ENCODE measurements at places on chromosomes 1 and 21.
A peak's percentile ranks its signal among the peaks of the same experiment; 100 is the strongest.

GRCh38 chr1:78650114-78650660, 556 bp downstream of the IFI44 start:
- DNase-seq, result no peak

DNA sequence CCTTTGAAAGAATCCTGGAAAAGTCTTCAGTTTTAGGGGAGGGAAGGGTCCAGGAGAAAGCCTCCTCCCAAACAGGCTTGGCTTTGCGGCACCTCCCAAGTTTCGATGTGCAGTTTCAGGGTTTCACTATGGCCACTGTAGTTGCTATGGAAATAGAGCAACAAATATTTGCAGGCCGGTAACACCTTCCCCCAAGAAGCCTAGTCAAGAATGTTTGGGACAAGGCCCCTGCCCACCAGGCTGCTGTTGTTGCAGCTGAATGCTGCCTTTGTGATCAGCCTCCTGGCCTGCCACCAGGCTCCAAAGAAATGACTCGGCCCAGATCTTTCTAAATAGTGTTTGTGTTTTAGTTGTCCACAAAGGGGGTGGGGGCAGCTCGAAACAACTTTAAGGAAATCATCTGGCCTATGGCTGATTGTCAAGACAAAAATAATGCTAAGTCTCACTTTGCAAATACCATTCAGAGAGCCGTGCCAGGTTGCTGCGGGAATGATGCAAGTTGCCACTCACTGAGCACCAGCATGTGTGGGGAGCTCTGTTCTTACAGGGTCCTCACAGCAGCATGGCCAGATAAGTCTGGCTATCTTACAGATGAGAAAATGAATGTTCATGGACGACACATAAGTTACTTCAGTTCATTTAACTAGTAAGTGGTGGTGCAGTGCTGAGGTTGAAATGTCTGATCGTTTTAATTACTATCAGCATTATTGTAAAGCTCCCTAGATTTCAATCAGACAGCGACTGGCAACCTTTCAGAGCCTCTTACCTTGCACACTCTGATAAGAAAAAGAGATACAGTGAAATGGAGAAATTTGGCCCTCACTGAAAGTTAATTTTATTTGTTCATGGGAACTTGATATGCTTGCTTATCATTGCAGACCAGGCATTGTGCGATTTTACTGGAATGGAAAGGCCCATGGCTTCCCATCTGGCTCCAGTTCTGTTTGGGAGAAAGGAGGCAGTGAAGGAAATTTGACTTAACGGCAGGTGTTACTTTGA, 91.2 kb upstream of the JUN start:
- peak; percentile 60 for DNase-seq

- DNase-seq, result no peak
These were observed 3.4 kb downstream of the RUNX1 start for GRCh38 chr21:35045542-35046262.

DNA sequence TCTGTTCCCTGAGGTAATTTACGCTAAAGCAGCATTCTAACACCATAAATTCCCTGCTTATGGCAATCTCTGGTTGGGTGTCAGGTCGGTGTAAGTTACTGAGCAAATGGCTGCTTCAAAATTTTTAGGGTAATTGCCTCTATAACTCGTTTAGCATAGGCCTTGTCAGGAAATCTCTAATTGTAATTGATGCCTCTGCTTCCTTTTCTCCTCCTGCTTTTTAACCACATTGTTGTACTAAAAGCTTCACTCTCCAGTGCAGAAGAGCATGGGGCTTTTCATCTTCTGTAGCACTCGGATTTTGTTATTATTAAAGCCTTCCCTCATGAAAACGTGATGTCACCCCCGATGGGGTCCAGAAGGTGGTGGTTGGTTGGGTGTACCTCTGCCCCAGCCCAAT, 141.6 kb upstream of the NBPF11 start:
- DNase-seq, result no peak

DNA sequence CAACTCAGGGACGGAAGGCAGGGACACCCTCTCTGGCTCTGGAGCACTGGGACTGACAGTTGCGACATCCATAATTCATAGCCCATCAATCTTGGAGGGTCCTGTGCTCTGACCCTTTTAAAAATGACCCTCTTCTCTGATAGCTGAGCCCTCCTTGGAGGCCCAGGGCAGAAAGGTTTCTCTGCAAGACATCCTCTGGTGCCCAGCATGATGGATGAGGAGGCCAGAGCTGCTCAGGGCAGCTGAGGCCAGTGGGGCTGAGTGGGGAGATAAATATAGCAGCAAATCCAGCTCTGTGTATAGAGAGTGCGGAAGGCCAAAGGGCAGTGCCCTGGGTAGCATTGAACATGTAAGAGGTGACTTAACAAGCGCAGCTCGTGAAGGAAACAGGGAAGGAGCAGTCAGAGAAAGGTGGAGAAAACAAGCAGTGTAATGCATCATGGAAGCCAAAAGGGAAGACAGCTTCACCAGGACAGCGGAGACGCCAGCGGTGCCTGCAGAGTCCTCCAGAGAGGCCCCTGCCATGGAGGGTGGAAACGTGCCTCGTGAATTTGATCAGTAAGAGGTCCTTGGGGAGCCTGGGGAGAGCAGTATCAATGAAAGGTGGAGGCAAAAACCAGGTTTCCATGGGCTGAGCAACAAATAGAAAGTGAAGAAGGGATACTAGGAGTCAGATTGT, 50.4 kb upstream of the FMOD start:
- DNase-seq, result peak; percentile 24

GRCh38 chr1:204904228-204904810, 33.7 kb downstream of the NFASC start:
- DNase-seq, result no peak

- DNase-seq, result no peak
These were observed 47.5 kb downstream of the EVA1C start for GRCh38 chr21:32459972-32460371.

DNA sequence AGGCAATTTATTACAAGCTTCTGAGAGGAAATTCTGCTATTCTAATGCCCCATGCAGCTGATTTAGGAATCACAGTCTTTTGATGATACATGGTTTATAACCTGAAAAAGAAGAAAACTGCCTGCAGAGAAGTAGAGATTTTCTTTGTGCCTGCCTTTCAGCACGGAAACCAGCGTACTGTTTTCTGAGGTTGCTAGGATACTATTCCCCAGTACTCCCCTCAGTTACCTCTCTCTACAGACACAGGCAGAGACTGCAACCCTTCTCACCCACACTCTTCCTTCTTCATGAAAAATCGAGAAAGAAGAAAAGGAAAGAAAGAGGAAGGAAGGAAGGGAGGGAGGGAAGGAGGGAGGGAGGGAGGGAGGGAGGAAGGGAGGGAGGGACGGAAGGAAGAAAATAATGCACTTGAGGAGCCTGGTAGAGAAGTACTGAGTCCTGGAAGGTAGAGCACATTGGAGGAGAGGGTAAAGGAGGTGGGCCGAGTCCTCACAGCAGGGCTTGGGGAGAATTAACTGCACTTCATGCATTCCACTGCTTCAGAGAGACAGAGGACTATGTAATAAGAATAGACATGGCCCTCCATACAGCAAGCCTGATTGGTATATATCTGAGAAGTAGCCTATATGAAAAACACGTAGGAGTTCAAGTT, 21.9 kb downstream of the RGS2 start:
- DNase-seq, result no peak

DNA sequence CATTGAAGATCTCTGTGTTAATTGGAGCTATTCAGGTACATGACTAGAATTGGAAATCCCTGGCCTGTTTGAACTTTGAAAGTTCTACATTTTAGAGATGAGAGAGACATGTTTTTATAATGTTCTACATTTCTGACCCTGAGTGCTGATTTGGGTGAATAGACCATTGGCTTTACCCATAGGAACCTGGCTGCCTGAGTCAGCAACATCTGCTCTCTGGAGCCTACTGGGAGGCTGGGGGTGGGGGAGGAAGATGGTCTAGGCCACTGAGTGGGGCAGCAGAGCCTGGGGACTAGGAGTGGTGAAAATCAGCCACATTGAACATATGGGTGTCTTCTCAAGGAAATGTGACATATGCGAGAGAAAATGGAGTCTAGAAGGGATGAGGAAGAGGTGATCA, 1.4 kb upstream of the VANGL1 start:
- no peak for DNase-seq

- DNase-seq, result no peak
These were observed 124.5 kb upstream of the GALNT2 start for GRCh38 chr1:229942501-229942900.

- no peak for DNase-seq
These were observed 4.0 kb downstream of the ADARB1 start for GRCh38 chr21:45078371-45078770.

DNA sequence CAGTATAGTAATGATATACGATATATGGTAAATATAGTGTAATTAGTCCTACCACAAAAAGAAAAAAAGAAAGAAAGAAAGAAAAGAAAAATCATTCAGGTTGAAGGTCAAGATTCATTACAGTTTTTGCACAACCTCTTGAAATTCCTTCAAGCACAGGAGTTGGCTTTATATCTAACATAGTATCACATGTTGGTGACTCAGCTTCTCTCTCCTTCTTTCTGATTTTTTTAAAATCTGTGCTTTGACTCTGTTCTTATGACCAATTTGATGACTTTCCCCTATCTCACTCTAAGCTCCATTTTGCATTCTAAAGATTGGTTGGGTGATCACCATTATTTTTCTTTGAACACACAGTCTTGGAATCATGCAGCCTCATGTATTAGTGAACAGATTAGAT, 148.2 kb upstream of the COL11A1 start:
- DNase-seq, result peak; percentile 41

GRCh38 chr1:233216009-233216408, 79.5 kb downstream of the PCNX2 start:
- no peak for DNase-seq

GRCh38 chr1:17007121-17007520, 4.6 kb downstream of the ATP13A2 start:
- DNase-seq, result no peak

DNA sequence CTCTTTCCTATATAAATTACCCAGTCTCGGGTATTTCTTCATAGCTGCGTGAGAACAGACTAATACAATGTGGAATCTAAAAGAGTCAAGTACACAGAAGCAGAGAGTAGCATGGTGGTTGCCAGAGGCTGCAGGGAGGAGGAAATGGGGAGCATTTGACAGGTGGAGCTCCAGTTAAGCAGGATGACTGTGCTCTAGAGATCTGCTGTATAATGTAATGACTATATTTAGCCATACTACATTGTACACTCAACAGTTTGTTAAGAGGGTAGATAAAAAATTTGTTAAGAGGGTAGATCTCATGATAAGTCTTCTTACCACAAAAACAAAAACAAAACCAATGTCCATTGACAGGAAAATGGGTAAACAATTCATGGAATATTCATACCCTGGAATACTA, 82.1 kb downstream of the MT1HL1 start:
- no peak for DNase-seq

- DNase-seq, result no peak
These were observed 450.2 kb downstream of the KIF26B start for GRCh38 chr1:245604979-245605378.

DNA sequence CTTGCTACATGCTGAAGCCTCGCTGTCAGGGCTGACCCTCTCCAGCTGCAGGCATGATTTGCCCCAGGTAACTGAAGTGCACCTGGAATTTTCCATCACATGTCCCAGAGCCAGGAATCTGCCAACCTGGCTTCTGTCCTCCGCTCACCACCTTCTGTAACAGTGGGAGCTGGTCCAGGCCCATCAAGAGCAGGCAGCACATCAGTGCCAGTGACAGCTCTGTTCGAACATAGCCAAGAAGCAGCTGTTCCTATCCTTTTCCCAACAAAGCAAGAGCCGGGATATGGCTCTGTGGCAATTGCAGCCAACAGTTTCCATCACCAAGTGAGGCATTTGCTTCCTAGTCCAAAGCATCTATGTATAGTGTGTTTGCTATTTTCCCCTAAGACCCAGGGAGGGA, 42.2 kb upstream of the KANK4 start:
- DNase-seq, result no peak

- DNase-seq, result peak; percentile 16
These were observed 135.0 kb downstream of the ATP5PO start for GRCh38 chr21:33780631-33781030.

DNA sequence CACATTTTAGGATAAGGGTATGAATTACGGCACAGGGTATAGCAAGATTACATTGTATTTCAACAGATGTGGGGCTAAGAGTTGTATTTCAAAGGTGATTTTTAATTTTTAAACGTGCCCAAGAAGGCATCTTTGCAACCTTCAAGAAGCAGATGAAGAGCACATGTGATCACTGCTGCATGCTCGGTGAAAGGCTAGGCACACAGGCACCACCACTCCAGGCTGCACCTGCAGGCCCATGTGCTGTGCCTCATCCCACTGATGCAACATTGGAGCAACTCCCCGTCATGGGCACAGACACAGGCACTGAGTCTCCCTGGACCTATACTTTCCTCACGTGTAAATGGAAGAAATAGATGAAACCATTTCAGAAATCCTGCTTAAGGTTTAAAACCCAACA, 23.5 kb downstream of the UBE2G2 start:
- no peak for DNase-seq

DNA sequence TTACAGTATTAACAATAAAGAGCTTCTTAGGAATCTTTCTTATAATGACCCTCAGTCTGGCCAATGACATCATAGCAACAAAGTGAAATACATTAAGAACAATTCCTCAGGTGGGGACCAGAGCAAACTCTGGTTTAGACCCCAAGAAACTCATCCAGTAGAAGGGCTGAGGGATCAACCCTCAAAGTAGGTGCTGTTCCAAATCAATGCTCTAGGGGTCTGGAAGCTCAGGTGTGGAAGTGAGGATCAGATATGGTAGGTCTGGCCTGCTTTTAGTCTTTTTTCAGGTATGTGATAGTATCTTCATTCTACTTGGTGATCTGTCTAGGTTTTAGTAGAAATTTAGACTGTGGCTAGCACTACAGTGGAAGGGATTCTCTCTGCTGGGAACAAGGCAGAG, 291.7 kb downstream of the PDE4B start:
- no peak for DNase-seq

DNA sequence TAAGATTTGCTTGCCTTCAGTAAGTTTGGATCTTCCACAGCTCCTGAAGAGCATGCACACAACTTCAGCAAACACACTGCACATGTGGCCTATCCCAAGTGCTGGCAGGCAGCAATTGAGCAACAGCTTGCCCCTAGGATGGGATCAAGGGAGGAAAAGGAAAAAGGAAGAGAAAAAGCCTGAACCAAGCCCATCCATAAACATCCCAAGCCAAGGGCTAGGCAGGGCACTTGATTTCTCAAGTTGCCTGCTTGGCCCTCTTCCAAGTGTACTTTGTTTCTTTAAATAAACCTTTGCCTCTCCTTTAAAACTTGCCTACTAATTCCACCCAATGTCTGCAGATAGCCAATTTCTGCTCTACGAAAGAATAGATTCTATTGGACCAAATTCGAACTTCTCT, 49.0 kb upstream of the OLFM3 start:
- DNase-seq, result no peak
